Mucosa of descending colon (tissue), 3 donors: ENCODE measurements at places on chromosomes 4 and X.

DNA sequence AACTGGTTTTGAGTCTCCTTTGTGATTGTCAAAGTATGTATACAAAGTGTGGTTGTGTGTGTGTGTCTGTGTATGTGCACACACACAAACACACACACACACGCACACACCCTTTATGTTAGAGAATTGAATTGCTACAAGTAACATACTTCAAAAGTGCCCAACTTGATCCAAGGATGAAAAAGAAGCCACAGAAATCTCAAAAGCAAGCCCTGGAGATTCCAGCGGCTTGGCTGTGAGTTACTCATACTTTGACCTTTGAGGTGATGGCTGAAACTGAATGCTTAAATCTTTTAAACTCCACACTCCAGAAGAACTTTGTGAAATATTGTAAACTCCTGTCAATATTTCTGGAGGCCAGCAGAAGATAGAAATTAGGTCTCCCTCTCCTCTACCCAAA is 168.4 kb upstream of the NRK start:
- no peak for DNase-seq

GRCh38 chr4:128570387-128570975 is 239.0 kb upstream of the JADE1 start:
- peak; percentile 30 for DNase-seq

DNA sequence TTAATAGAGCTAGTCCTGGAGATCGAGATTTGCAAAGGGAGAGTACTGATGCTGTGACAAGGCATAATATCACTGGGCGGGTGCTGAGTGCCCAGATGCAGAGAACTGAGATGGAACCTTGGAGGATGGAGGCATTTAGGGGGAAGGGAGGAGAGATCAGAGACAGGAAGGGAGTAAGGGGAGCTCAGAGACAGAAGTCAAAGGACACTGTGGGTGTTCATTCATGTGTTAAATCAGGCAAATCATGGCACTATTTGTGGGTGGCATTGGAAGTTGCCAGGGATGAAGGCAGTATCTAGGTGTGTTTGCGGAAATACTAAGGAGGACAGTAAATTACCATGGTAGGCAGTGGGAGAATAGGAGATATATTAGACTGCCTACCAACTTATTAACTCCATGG is 135.0 kb downstream of the RBM46 start:
- no peak for DNase-seq

GRCh38 chrX:124592744-124593143 is 246.4 kb downstream of the SH2D1A start:
- DNase-seq = no peak

GRCh38 chr4:25590171-25590570 is 65.5 kb upstream of the SLC34A2 start:
- DNase-seq = no peak

DNA sequence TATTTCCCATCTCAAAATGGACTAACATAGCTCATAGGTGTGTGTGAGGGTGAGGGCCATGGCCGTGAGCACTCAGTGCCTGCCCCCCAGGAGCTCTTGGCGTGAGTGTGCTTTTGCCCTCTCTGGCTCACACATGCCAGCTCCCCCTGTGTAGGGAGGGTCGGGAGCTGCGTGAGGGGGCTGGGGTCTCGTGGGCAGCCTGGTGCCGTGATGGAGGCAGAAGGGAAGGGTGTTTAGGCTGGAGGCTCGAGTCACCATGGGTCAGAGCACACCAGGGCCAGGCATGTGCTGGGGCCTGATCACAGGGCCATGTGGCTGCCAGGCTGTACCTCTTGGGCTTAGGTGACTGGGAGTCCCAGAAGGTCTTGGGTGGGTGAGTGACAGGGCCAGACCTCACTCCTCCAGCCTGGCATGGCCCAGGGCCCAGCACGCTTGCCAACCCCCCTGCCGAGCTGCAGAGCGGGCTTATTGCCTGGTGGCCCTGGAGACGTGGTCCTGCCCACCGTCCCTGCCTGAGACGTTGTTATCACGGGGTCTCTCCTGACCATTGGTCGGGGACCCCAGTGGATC is 44.0 kb downstream of the ADRA2C start:
- no peak for DNase-seq

DNA sequence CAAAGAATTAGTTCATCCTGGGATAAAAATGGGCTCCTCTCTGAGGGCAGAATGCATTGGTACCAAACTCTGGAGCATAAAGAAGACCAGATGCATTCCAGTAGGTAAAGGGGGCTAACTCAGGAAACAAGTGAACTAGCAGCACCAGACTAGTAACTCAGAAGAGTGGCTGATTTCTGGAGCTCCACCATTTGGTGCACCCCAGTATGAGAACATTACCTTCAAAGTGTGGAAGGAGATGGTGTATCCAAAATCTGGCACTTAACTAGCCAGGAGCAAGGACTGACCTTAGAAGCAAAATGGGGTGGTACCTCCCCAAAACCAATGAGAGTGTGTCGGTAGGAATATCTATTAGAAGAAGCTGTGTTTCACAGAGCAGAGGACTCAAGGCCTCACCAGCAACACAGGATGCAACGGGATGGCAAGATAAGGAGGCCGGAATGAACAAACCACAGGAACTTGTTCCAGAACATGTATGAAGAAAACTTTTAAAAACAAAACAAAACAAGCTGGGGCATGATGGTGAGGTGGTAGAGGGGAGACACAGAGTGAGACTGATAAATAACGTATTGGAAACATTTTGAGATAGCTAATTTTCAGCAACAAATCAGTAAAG is 142.3 kb downstream of the INPP4B start:
- DNase-seq = no peak

- DNase-seq = no peak
Measured at GRCh38 chr4:36043901-36044300, 200.4 kb downstream of the ARAP2 start.
